ENCODE measurements at places on chromosomes 3 and 15.
A peak's percentile ranks its signal among the peaks of the same experiment; 100 is the strongest.

DNA sequence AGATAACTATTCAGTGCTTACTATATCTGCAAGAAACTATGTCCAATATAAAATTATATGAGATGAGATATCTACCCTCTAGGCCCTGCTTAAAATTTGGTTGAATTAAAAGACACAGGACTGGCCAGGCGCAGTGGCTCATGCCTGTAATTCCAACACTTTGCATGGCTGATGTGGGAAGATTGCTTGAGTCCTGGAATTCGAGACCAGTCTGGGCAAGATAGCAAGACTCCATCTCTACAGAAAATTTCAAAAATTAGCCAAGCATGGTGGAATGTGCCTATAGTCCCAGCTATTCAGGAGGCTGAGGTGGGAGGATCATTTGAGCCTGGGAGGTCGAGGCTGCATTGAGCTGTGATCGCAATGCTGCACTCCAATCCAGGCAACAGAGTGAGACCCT, 303.7 kb upstream of the UBE2E2 start:
- no peak for DNase-seq

- peak; percentile 73 for DNase-seq
Observed at GRCh38 chr3:141402476-141403171, 34.3 kb downstream of the ZBTB38 start.

GRCh38 chr3:119616056-119616455, 18.4 kb downstream of the PLA1A start:
- DNase-seq, result no peak

- DNase-seq, result no peak
Observed at GRCh38 chr3:191148131-191148530, 50.9 kb upstream of the OSTN start.

GRCh38 chr3:42655980-42656679, 2.6 kb downstream of the ZBTB47 start:
- no peak for DNase-seq

GRCh38 chr3:57792198-57792597, 36.1 kb downstream of the SLMAP start:
- no peak for DNase-seq

- DNase-seq, result peak; percentile 46
Observed at GRCh38 chr3:57756528-57757401, 656 bp downstream of the SLMAP start.

GRCh38 chr3:73768524-73769308, 144.0 kb upstream of the PDZRN3 start:
- DNase-seq, result no peak

- DNase-seq, result no peak
Observed at GRCh38 chr15:63057468-63058345, 15.2 kb downstream of the TPM1 start.

DNA sequence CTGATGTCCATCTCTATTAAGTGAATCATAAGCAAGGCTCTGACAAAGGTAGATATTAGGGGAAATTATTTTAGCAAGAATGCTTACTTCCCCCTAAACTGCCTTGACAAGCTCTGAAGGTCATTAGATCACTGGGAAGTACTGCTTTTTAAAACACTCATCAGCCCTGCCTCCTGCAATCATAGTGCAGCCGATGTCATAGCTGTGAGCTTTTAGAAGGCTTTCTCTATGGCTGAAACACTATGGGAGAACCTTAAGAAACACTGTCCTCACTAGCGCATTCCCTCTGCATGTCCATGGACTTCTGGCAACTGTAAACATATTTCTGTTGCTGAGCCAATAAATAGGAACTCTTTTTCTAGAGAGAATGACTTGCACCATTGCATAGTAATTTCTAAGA, 38.7 kb upstream of the PTPRG start:
- DNase-seq, result no peak

- no peak for DNase-seq
Observed at GRCh38 chr15:46961795-46962194, 755.5 kb upstream of the SEMA6D start.

DNA sequence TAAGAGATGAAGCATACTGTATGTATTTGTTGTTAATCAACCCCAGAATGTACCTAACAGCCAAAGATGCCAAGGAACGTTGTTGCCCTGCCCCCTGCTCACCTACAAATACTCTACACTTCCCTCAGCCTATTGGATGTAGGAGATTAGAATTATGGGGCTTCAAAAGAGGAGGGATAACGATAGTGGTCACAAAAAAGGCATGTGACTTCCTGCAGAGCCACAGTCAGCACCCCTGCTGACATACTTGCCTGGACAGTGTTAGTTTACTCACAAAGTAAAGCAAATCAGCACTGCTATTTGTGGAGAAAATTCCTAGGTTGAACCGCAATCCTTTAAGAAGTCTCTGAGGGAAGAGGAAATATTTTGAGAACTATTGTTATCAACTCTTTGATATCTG, 37.9 kb downstream of the PARP15 start:
- DNase-seq, result no peak

DNA sequence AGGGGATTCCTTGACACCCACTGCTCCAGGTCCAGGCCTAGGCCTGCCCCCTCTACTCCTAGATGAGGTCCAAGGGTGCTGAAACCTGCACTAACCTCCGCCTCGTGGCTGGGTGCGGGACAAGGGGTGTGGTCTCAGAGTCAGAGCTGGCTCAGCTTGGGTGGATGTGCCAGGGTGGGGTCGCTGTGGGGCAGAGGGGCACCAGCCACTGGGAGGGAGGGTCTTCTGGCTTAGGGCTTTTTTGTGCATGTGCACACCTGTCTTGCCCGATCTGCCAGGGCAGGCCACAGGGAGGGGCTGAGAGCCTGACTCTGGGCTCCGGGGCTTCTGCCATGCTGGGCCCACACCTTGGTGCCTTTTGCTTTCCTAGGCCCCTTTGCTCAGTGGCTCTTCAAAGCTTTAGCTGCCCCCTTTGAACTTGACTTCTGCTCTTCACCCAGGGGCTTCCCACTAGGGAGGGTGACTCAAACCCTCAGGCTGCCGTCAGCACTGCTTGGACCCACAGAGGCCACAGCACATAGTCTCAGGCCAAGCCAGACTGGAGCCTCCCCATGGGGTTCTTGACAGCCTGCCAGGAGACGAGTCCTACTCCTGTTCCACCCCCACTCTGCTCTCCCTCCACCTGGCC, 73.0 kb downstream of the KLF13 start:
- DNase-seq, result no peak

DNA sequence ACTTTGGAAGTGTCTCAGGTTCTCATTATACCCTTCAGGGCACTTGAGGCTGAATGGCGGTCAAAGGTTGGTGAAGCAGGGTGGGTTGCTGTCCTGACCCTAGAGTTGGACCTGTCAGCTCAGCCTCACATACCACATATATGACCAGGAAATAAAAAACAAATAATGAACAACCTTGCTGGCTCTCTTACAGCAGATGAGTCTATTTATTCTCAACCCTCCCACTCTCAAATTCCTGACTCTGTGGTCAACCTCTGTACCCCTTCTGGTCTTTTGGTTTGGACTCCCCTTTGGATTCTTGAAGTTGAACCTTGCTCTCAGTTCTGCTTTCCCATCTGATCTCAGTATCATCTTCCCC, 16.9 kb downstream of the PPP2R3A start:
- no peak for DNase-seq

GRCh38 chr3:52453496-52454249, at the start of gene TNNC1:
Gene TNNC1 (minus strand): TSS chr3:52454041. CDS start chr3:52454015, 26 bp downstream.
- DNase-seq, result no peak

DNA sequence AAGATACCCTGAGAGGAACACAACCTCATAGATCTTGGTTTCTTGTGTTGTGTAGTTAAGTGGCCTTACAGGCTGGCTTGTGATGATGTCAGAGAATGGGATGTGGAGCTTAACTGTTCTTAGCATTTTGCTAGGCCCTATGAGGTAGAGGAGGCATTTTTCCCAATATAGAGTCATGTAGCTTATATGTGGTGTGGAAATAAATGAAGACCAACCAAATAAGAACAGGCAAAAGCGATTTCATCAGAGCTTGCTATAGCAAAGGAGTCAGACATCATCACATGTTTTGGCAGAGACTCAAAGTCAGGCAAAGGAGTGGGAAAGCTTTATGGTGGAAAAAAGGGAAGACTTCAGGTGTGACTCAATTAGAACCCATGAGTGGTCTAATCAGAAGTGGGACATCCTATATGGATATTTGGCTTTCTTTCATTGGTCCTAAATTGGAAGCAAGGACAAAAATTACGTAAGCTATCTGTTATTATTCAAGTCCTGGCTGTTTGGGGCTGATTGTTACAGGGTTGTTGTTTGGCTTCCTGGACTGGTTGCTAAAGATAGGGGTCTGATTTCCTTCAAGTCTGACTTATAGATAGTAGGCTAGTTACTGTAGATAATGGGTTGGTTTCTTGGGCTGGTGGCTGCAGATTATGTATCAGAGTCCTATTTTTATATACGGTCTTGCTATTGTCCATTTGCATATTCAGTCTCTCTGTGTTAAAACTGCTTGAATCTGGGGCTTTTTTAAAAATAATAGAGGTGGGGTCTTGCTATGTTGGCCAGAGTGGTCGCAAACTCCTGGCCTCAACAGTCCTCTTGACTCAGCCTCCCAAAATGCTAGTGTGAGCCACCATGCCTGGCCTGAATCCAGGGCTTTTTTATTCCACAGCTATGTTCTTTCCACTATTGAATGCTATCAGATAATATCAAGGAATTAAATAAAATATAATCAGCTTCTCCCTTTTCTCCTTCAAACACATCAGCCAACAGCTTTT, 30.3 kb upstream of the SETD2 start:
- DNase-seq, result no peak

DNA sequence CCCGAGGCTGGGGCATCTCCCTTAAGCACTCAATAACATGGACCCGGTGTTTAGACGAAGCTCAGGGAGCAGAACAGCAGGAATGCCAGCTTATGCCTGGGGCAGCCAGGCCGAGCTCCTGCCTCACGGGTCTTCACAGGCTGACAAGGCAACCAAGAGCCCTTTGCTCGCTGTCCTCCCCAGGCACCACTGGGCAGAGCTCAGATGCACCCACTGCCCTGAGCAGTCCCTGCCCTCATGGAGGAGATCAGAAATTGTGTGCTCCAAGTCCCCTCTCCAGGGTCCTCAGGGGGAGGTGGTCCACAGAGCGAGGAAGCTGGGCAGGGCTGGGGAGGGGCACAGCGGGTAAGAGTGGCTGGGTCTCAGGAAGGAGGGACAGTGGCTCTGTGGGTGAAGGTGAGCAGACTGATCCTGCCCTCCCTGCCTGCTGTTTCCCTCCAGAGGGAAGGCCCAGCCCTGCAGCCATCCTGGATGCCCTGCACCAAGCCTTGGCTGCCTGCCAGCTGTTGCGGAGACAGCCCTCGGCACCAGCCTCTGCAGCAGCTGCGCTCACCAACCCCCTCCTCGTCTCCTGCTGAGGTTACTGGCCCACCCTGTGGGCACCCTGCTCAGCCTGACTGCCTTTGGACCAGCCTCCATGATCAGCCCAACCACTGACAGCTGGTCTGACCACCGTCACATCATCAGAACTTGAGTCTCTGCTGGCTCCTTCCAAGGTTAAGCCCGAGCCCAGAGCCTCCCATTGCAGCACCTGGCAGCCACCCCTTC, 21.1 kb upstream of the GP9 start:
- DNase-seq, result no peak

DNA sequence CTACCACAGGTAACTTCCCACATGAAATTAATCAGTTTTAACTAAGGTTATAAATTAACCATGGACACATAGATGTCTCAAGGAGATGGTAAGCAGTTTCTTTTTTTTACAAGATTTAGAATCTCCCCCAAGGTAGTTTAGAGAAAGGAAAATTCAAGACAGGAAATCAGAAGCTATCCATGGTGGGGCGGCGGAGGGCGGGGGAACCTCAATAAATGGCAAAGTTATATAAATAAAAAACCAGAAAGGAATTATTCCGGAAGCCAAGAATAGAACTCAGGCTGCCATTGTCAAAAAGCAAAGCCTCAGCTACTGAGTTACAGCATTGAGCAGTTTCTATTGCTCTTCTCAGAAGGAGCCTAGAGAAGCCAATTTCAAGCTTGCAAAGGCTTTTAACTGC, 172.1 kb upstream of the SMAD3 start:
- DNase-seq, result no peak

- DNase-seq, result no peak
Observed at GRCh38 chr15:92326236-92326635, 67.4 kb upstream of the ST8SIA2 start.

- no peak for DNase-seq
Observed at GRCh38 chr15:75759416-75760130, 46.9 kb upstream of the CSPG4 start.

DNA sequence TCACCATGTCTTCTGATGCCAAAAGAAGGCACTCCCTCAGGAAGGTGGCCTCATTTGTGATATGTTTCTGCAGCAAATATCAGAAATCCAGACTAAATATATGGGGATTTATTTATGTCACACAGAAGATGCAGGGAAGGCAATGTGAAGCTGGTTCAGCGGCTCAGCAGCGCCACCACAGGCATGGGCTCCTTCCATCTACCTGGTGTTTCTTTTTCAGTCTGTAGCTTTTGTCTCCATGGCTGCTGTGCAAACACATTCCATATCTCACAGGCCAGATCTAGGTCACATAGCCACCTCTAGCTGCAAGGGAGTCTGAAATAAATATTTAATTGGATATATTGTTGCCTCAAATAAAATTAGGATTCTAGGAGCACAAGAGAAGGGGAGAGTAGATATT, 502.1 kb upstream of the IL12A start:
- DNase-seq, result no peak

DNA sequence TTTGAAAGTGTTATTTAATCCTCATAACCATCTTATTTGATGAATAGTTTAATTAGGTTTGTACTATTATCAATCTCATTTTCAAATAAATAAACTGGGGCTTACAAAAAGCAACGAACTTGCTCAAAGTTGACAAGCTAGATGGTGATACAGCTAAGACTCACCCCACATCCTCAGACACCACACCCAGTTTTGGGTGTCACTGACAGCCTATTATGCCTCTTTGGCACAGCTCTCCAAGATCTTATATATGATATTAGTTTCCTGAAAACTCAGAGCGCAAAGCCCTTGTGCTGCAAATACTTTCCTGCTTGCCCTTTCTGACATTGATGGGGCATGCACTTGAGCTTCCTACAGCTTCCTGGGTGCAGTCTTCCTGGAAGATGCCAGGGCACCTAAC, 223.4 kb upstream of the GADL1 start:
- DNase-seq, result no peak

DNA sequence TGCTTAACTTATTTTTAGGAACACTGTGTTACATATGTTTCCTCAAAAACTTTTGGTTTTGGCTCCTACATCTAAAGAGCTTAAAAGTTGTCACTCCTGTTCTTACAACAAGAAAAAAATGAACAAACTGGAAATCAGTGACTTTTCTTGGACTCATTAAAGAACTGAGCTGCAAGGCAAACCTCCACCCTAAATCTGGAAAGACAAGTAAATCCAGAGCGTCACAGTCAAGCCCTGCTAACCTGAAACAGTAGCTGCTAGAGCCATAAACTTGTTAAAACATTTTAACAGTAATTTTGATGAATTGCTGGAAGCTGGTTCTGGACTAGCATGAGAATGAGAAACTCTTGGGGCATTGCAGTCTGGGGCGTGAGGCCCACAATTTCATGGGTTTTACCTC, 350.5 kb upstream of the COL8A1 start:
- no peak for DNase-seq

DNA sequence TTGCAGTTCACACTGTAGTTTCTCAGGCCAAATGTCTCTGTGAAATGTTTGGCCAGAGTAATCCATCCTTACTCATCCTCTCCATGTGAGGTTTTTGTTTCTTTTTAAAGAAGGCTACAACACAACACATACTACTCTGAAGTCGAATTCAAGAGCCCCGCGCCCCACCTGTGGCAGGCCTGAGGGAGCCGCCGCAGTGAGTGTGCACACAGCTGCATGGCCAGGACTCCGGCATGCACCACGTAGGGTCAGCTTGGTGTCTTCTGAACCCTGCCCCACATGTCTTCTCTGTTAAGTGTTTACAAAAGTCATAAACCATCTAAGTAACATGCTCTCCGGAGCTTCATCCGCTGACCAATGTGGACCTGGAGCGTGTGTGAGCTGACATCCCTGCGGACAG, 58.7 kb downstream of the PGPEP1L start:
- DNase-seq, result no peak

All from C1 segment of cervical spinal cord (tissue), 14 donors.